Muscle of leg (tissue), 16 donors: ENCODE measurements at places on chromosomes 11 and 22. TPM values are rescaled to one million over a fixed set of nuclear protein-coding genes. Genes with fewer than 3 reads are reported as not detected.

CASP1 gene
- total RNA-seq: 7.0 TPM

DNA sequence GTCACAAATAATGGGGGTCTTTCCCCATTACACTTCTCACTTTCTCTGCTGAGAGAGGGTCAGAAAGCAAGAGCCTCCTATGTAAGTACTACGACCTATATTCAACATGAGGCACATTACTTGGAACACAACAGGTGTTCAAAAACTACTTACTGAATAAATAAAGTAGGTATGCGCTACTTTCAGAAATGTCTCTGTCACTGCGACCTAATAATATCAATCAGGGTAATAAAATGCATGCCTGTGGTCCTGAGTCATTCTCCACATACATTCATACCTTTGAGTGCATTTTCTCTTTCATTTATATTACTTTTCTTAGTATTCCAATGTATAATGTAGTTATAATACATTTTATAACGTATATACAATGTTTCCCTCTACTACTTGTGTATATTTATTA is 838.9 kb downstream of the DLG2 start:
- DNase-seq: no peak

- DNase-seq: no peak
Measured at GRCh38 chr11:126140201-126140925, 71.1 kb downstream of the RPUSD4 start.

SCGB1D2 gene
- total RNA-seq: not detected

DNA sequence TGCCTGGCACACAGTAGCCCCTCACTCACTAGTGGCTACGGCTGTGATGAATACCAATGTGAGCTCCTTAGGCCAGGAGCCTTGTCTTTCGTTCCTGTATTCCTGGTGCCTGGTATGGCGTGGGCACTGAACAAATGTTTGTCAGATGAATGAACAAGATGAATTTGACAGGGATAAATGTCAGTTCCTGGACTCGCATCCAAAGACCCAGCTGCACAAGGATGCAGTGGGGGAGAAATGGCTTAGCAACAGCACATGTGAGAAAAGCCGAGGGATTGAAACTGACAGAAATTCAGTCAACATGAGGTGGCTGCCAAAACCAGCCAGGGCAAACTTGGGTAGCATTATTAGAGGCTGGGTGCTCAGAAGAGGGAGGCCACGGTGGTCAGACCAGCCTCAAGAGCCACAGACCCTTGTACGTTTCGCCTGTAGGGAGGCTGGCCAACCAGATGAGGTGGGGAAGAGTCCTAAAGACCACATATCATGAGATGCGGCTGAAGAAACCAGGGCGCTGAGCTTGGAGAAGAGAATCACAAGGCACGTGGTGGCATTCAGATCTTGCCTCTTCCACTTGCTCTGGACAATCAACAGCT is 7.7 kb upstream of the SLC22A8 start:
- no peak for DNase-seq

OR51F1 gene
- not detected for total RNA-seq

SPDYC gene
- not detected for total RNA-seq

DNA sequence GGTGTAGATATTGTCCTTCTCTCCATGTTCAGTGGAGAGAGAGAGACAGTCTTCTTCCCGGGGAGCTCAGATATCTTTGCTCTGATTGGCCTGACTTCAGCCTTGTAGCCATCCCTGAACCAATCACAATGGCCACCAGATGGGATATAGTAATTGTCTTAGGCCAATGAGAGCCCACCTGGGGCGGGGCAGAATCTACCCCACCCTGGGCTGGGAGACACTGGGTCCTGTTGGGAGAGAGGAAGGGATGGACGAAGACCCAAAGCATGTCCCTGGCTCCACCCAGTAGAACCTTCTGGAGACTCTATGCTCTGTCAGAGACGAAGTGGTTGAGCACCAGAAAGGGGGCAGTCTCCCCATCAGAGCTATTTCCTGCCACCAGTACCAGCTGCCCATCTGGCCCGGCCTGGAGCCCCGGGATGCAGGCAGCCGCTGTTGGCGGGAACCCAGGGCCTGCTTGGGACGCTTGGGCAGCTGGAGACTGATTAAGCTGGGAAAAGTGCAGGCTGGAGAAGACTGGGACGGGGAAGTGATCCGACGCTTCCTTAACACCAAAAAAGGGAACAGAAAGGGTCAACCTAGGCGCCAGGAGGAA is 31.6 kb upstream of the CBX7 start:
- DNase-seq: peak; percentile 84

HTR3A gene
- total RNA-seq: 0.04 TPM

DNA sequence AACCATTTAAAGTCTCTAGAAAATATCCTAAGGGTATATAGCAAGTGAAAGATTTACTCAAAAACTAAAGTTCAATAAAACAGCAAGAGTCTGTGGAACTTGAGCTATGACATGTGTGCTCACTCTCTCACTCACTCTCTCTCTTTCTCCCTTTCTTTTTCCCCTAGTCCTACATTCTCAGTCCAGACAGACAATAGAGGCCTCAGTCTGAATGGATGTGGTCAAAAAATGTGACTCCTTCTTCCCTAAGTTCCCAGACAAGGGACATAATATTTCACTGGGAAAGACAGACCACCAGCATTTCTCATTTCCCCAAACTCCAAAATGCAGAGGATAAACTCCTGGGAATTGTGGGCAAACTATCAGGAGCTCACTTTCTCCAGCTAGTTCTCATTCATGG is 17.6 kb upstream of the APLNR start:
- no peak for DNase-seq

DNA sequence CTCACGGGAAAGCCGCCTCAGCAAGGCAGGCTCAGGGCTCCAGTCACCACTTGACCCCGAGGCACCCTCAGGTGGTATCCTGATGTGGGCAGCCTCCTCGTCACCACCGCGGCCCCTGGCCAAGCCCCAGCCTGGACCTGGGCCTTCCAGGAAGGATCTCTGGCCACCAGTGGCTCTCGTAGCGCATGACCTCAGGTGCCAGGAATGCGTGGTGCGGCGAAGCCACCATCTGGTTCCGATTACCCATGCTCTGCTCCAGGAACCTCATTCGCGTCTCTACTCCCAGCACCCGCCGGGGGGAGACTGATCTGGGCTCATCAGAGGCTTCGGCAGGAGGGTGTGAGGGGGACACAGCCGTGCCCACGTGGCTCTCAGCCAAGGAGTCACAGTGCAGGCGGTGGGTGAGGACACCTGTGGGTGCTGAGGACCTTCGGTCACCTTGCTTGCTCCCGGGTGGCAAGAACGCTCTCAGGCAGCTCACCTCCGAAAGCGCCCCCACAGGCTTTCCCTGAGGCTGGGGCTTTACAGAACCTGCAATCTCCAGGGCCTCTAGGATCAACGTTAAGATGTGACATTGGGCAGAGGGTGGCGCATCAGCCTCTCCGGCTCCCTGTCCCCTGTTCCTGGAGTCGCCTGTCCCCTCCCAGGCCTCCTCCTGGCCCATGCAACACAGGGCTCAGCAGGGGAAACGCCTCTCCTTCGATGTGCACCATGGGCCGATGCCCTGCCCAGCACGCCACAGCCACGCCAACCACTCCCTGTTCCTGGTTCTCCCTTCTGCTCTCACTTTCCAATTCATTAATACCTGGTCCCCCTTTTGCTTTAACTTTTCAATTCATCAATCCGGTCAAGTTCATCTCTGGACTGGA is 39.0 kb downstream of the TBX1 start:
- DNase-seq: peak; percentile 95

DNA sequence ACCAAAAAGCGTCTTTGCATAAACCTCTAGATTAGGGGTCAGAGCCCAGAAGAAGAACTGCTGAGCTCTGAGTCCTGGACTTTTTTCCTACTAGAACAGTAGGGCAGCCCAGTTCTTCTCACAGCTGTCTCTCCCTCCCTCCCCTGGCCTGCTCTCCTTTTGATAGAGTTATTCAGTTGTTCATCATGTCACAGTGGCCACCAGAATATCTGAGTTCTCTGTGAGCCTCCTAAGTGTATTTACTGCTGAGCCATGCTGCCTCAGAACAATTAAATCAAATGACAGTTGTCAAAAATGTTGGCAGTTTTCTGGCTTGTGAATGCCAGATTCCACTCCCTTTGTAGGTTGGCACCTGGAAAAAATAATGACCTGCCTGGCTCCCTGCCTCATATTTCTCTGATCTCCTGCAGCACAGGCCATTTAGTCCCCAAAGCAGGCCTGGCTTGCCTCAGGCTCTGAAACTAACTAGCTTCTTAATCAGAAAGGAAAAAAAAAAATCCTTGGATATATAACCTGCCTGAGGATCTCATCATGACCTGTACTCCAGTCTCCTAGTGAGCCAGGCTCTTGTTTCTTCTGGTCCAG is 377.4 kb upstream of the LARGE1 start:
- no peak for DNase-seq

MAJIN gene
- total RNA-seq: not detected

DNA sequence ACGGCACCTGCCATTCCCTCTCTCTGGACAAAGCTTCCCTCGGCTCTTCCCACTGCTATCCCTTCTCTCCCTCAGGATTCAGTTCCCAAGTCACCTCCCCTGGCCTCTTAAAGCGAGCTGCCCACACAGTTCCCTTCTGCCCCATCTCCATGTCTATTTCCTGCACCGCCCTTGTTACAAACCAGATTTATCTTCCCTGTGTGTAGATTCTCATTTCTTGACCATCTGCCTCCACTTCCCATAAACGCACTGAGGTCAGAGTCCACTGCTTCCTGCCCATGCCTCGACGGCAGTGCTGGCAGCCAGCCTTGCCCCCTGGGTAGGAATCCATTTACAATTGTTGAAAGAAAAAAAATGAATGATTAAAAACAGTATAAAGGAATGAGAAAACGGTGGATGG is 11.6 kb upstream of the APOBEC3B start:
- no peak for DNase-seq
